ENCODE measurements at places on chromosomes 16 and 17. TPM values are rescaled to one million over a fixed set of nuclear protein-coding genes. Genes with fewer than 3 reads are reported as not detected.

Gene P2RX1
- total RNA-seq: 0.78 TPM

DNA sequence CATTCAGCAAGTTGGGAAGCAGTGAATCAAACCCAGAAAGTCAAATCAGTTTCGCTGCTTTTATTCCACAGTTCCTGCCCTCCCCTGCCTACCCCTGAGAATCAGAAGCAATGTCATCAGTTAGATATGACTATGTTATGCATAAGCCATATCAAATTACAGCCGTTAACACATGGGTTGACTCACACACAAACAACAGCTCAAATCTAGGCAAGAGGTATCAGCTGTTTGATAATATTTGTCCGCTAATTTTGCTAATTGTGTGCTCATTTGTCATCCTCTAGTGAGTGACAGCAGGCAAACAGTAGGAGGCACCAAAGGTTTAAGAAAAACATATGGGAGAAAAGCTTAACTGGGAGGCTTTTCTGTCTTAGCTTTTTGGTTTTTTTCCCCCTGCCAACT lies 327.4 kb upstream of the CCL2 start:
- DNase-seq: no peak

Gene ZNF263
- 31.3 TPM for total RNA-seq

DNA sequence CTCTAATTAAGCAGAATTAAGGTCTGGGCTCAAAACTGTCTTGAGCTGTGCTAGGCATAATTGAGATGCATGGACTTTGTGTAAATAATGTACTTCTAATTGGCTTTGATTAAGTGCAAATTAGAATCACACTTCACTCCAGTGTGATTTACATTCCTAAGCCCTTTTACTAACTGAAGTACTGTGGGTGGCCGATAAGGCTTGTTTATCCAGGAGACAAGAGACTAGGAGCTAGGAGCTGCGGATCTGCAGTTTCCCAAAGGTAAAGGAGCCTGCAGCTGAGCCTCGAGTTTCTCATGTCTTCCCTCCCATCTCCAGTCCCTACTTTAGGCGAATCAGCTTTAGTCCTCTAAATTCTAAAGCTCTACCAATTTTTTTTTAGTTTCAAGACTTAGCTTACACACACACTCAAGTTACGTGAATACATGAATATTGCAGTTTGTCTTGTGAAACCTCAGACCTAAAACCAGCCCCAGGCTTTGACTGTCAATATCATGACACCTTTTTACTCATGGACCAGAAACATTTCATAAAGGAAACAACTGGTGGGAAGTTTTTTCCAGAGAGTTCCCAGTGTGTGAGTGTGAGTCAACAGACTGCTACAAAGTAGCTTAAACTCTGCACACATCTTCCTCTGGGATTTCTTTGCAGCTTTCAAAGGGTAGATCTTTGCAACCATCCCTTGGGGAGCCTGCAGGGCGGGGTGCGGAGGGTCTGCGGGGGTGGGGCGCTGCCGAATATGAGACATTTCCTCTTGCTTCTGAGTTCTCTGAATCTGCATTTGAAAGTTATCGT lies 113.9 kb upstream of the TBX2 start:
- no peak for DNase-seq

- DNase-seq: no peak
These were observed 2.7 kb downstream of the MSL1 start for GRCh38 chr17:40124279-40125141.

- DNase-seq: no peak
These were observed 399.8 kb upstream of the SALL1 start for GRCh38 chr16:51550800-51551347.

Gene CD7
- total RNA-seq: 413 TPM

- DNase-seq: no peak
These were observed 33.9 kb downstream of the BAHCC1 start for GRCh38 chr17:81428948-81429774.

DNA sequence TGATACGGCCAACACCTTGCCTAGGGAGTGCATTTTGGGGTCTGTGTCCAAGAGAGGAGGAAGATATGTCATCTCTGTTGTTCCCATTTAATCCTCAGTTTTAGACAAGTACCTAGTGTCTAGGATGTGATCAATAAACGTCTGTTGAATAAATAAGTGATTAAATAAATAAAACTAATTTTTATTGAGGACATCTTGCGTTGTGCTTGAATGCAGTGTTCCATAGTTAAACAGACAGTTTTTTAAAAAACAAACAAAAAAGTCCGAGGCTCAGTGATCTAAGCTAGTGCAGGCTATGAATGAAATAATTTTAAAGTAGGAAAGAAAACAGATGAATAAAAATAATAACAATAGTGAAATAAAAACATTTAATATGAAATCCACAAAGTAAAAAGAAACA lies 283.0 kb upstream of the MAF start:
- DNase-seq: no peak

DNA sequence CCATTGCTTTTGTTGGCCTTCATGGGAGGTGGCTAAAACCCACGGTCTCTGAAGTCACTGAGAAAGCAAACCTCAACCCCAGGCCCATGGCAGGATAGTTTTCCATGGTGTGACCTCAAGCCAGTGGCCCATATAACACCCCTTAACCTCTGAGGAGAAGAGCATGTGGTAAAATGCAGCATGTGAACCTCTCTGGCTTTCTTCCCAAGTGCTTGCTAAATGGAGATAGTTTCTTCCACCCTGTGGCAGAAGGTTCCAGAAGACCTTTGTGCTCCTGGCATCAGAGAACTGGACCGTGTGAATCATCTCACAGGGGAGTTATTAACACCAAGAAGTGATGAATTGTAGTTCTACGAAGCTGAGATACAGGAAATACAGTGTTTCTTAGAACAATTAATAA lies 47.3 kb downstream of the MYOCD start:
- DNase-seq: no peak

DNA sequence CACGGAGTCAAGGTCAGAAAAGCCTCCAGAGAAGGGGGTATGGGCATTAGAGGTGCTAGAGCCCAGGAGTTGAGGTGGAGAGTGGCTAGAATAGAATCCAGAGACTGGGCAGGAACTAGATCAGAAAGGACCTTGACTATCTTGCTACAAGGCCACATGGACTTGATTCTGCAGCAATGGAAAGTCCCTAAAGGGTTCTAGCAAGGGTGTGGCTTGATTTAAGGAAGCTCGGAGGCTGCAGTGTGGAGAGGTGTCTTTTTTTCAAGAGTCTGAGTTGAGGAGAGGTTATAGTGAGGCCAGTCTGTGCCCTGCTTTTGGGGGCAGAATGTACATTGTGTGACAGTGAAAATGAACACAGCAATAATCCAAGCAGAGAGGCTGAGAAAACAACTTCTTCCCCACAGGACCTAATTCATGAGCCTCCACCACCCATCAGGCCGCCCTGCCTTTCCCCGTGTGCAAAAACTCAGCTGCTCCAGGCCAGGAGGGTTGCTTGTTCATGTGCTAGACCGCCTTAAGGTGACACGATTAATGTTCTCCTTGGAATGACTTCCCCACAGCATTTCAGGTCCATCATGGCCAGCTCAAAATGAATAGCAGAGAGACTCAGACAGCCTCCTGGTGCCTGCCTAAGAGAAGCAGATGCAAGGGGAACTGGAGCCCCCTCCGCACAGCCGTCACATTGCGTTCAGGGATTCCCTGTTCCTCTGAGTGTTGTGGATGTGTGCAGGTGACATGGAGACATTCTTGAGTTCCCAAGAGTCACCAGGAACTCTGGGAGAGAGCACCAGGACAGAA lies 8.7 kb upstream of the BEAN1 start:
- peak; percentile 65 for DNase-seq

Gene CCL14
- not detected for total RNA-seq

- no peak for DNase-seq
These were observed 21.3 kb upstream of the CRYBA1 start for GRCh38 chr17:29225396-29225795.

DNA sequence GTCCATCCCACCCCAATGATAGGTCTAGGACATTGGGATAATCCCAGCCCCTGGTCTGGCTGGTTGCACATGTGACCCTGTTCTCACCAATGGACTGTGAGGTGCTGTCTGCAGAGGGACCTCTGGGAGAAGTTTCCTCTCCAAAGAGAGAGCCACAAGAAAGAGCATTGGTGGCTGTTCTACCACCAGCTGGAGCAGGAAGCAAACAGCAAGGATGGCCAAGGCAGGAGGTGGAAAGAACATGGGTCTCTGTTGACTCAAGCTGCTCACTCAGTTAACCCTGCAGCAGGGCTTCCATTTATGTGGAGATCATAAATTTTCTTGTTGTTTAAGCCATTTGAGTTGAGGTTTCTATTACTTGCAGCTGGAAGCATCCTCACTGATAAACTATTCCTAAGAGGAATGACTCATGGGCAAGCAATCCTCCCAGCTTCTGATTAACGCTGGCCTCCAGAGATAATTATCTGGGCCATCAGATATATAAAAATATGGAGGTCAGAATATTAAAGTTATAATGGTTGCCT lies 52.6 kb downstream of the CYB5B start:
- DNase-seq: no peak

Gene ZNF668
- 15.6 TPM for total RNA-seq

GRCh38 chr17:4938688-4939545 lies 929 bp downstream of the SLC25A11 start:
- DNase-seq: no peak

GRCh38 chr17:29567304-29567553 lies 392 bp upstream of the ABHD15 start:
- DNase-seq: no peak

GRCh38 chr16:11743308-11744074 lies 834 bp upstream of the TXNDC11 start:
- peak; percentile 77 for DNase-seq

Gene TP53TG3F
- not detected for total RNA-seq

Gene NDE1
- total RNA-seq: 85.8 TPM

Gene CACNG3
- total RNA-seq: not detected

Gene NAE1
- total RNA-seq: 125 TPM

Gene HAGHL
- 20.9 TPM for total RNA-seq

Gene RCVRN
- total RNA-seq: not detected

Gene GNGT2
- 18.2 TPM for total RNA-seq

DNA sequence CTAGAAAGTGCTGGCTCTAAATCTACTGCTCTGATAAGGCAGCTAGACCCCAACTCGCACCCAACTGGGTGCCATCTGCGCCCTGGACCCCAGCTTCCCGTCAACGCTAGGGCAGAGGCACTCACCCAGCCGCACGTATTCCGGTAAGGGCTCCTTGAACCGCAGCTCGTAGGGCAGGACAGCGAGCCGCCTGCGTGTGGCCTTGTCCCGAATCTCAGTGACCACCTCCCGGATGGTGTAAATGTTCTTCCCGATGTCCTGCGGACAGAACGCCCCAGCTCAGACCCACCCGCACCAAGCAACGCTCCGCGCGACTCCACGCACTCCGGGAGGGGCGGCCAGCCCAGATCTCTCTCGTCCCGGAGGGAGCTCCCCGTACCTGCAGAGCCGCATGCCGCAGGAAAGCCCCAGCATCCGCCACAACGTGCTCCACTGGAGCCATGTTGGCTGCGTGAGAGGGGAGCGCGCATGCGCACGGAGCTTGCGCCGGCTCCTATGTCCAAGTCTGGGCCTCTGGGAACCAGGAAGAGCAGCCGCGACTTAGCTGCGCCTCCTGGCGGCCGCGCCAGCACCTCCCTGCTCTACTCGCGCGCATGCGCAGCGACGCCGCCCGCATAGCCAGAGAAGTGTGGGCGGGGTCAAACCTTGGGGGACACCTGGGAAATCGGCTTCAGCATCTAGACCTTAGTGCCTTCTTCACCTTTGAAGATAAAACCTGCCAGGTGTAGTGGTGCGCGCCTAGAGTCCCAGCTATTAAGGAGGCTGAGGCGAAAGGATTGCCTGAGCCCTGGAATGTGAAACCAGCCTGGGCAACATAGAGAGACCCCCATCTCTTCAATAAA lies at the start of gene NOB1:
Gene NOB1 (minus strand): TSS at position 458 of the 842 bp plus-strand sequence. CDS start 16 bp downstream, at position 442.
- peak; percentile 99 for DNase-seq

Gene TTLL6
- total RNA-seq: not detected

Gene SMPD3
- 0.40 TPM for total RNA-seq

GRCh38 chr17:74759941-74760340 lies 11.5 kb downstream of the NHERF1 start:
- no peak for DNase-seq

DNA sequence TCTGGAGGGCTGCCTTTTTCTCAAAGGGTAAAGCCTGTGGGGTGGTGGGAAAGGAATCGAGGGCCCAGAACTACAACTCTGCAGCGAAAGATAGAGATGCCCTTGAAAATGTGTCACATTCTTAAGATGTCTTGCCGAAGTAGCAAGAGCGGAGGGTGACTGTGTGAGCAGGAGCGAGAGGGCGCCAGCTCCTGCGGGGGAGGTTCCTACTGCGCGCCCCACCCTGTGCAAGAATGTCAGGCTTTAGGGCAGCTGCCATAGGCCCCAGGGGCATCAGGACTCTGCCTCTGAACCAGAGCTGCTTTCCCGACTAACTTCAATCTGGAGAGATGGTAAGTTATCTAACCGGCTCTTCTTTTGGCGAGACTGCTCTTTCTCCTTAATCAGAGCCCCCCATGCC lies 11.8 kb upstream of the ITGAE start:
- DNase-seq: no peak

DNA sequence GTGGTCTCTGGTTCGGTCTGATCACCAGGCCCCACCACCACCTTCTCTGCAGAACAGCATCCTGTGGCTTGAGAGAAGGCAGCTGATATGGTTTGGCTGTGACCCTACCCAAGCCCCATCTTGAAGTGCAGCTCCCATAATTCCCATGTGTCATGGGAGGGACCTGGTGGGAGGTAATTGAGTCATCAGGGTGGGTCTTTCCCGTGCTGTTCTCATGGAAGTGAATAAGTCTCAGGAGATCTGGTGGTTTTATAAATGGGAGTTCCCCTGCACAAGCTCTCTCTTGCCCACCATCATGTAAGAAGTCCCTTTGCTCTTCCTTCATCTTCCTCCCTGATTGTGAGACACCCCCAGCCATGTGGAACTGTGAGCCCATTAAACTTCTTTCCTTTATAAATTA lies 352.3 kb upstream of the CDH5 start:
- DNase-seq: no peak

DNA sequence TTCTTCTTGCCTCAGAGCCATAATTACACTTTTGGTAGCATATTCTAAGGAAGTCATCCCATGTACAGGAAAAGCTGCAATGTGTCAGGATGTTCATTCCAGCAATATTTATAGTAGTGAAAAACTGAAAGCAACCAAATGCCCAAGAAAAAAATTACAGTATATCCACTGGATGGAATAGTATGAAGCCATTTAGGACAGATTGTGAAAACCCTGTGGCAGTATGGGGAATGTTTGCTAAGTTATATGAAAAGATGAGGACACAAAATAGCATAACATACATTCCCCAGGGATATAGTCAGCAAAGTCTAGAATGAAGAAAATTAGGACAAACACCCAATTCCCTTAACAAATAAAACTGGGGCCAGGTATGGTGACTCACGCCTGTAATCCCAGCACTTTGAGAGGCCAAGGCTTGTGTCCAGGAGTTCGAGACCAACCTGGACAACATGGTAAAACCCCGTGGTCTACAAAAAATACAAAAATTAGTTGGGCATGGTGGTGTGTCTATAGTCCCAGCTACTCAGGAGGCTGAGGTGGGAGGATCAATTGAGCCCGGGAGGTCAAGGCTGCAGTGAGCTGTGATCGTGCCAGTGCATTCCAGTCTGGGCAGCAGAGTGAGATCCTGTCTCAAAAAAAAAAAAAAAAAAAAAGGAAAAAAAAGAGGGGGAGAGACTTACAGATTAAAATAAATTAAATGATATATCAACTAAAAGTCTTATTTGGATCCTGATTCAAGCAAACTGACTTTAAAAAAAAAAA lies 2.3 kb downstream of the LRRC3C start:
- DNase-seq: no peak

Data from activated CD4-positive, alpha-beta T cell treated with anti-CD3 and anti-CD28 coated beads, Interleukin-2, amount 10 ng/mL, durations not matched to agents 24 days and 14 days (primary cell).